GM19239 (cell line): ENCODE measurements at places on chromosomes 16 and 17.
A peak's percentile ranks its signal among the peaks of the same experiment; 100 is the strongest.

- no peak for DNase-seq
These were observed 170.5 kb downstream of the C16orf95 start for GRCh38 chr16:87146676-87147075.

DNA sequence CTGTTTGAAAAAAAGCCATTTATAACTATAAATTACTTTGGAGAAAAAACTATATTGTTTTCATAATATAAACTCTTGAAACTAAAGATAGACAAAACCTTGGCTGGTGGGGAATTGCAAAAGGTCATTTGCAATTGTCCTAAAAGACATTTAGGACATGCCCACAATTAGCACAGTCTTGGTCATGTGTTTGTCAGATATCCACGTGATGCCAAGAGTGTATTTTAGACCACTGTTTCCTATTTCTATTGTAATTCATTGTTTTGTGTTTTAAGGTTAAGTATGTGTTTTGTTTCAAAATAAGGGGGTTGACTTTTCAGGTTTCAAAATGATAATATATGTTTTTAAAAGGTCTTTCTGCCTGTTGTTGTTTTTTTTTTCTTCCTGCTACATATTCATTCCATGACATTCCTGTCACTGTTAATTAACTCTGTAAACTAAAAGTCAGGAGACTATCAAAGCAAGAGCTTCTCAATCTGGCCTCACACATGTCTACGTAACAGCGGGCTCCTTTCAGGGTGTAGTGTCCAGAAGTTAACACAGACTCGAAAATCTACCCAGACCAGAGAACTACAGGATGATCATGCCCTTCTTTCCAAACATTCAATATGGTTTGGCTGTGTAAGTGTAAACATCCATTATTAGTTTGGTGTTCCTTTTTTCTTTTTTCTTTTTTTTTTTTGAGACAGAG, 58.7 kb downstream of the COG7 start:
- DNase-seq: no peak

- DNase-seq: no peak
These were observed 43.8 kb downstream of the C16orf82 start for GRCh38 chr16:27110524-27110896.

- no peak for DNase-seq
These were observed 61.1 kb downstream of the HS3ST3B1 start for GRCh38 chr17:14361945-14362508.

- no peak for DNase-seq
These were observed 50.8 kb downstream of the TOM1L2 start for GRCh38 chr17:17921192-17922069.

DNA sequence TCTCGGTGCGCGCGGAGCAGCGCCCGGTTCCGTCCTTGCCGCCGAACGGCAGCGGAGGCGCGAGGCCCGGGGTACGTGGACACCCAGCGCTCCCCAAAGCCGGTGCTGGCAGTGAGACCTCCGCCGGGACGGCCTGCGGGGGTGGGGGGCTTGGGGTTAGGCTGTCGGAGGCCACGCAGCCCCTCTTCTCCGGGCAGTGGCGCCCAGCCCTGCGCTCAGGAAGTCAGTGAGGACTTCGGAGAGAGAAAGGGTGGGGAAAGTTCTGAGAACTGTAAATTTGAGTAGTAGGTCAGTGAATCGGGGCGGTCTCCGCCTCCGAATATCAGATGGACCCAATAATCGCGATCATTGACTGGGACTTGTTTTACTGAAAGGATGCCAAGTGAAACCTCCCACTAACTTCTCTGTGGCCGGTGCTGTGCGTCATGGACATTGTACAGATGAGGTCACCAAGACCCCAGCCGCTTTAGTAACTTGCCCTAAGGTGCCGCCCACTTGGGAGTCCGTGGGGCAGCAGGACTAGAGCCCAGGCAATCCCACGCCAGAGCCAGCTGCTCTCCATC, 468 bp downstream of the IL4R start:
- DNase-seq: peak; percentile 35

- DNase-seq: no peak
These were observed 401 bp downstream of the ARL16 start for GRCh38 chr17:81683208-81683583.

- DNase-seq: no peak
These were observed 4.4 kb downstream of the CD300E start for GRCh38 chr17:74619077-74619673.

DNA sequence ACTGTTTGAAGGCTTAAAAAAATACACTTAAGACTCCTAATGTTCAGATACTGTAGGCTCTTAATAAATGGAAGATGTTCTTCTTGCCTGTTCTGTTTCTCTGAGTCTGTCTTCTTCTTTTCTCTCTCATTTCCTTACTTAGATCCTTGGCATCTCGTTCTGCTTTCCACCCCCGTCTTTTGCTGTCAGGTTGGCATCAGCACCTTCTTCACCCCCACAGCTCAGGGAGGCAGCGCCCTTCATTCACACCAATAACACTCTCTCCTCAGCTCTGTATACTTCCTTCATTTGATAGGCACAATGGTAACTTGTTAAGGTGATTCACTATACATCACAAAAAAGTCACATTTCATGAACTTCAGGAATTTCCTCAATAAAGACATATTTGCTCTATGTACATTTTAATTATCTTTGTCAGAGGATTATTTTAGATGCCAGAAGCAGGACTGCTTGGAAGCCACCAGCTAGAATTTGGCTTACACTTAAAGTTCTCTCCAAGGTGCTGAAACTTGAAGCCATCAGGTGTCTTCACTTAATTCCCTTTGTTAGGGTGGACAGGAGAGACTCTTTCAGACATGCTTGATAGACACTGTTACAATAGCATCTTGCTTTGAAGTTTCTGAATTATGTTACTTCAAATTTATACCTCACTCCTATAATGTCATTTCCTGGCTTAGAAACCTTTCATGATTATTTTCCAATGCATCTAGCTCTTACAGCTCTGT, 670.1 kb upstream of the C16orf82 start:
- no peak for DNase-seq

GRCh38 chr17:50900383-50900892, 34.3 kb upstream of the TOB1 start:
- DNase-seq: no peak

GRCh38 chr17:80163336-80163735, 6.5 kb upstream of the CARD14 start:
- no peak for DNase-seq

GRCh38 chr16:27152121-27152520, 51.2 kb upstream of the KDM8 start:
- DNase-seq: no peak

- no peak for DNase-seq
These were observed 209.7 kb downstream of the ABCC12 start for GRCh38 chr16:47946092-47946491.

DNA sequence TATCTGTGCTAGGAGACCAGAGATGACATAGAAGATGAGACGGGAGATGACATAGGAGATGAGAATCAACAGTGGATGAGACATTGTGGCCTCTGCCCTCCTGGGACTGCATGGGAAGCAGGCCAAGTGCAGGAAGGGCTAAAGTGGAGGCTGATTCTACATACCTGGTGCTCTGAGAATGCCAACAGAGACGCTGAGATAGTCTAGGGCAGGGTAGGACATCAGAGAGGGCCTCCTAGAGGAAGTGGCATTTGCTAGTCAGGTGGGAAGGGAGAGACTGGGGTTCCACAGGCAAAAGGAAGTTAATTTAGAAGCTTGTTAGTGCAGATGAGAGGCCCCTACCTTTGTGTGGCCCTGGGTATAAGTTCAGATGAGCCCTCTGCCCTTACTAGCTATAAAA, 224.2 kb downstream of the CBLN1 start:
- DNase-seq: no peak

- DNase-seq: no peak
These were observed 8.4 kb downstream of the TXNL4B start for GRCh38 chr16:72085002-72085401.

- DNase-seq: no peak
These were observed 22.9 kb downstream of the C16orf96 start for GRCh38 chr16:4578961-4579530.

GRCh38 chr17:43531082-43531378, 15.1 kb downstream of the ETV4 start:
- no peak for DNase-seq

DNA sequence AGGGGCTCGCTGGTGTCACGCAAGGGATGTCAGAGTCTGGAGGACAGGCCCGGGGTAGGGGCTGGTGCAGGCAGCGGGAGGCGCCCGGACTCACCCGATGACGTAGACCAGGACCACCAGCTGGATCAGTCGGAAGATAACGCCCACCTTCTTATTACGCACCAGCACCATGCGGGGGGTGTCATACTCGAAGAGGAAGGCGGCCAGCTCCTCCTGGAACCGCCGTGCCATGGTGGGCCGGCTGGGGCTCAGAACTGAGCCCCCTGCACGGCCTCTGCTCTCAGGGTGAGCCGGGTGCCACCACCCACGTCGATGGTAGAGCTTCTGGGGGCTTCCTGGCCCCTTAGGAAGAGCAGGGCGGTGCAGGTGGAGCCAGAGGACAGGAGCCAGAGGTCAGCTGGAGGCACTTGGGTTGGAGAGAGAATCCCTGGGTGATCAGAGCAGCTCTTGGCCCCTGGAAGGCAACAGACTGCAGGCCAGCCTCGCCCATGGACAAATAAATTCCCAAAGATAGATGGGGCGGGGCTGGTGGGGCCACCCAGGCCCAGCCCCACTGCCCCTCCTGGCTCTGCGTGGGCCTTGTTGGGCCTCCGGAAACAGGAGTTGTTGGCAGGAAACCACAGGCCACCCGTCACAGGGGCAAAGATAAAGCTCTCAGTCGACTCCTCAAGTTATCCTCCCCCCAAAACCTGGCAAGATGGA, at the start of gene P2RX1:
P2RX1 (minus strand) TSS at position 471 of the 702 bp plus-strand sequence; CDS start at position 231, 240 bp downstream.
- DNase-seq: no peak

DNA sequence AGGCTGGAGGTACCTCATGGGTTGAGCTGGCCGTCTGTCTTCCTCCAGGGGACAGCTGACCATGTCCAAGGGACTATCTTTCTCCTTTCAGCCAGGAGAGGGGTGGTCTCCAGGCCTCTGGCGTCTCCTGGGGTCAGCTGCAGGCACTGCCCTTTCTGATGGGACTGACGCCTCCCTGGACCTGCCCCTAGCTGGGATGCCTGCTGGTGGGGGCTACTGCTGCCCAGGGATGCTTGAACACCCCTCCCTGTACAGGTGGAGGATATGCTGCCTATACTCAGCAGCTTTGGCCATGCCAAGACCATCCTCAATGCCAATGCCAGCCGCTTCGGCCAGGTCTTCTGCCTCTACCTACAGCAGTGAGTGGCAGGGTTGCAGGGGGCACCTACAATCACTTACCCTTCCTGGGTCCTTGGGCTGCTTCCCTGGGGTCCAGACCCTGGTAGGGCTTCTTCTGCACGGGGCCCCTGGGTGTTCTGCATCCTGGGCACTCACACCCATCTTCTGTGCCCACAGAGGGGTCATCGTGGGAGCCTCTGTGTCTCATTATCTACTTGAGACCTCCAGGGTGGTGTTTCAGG, 4.2 kb downstream of the MYO15B start:
- no peak for DNase-seq

DNA sequence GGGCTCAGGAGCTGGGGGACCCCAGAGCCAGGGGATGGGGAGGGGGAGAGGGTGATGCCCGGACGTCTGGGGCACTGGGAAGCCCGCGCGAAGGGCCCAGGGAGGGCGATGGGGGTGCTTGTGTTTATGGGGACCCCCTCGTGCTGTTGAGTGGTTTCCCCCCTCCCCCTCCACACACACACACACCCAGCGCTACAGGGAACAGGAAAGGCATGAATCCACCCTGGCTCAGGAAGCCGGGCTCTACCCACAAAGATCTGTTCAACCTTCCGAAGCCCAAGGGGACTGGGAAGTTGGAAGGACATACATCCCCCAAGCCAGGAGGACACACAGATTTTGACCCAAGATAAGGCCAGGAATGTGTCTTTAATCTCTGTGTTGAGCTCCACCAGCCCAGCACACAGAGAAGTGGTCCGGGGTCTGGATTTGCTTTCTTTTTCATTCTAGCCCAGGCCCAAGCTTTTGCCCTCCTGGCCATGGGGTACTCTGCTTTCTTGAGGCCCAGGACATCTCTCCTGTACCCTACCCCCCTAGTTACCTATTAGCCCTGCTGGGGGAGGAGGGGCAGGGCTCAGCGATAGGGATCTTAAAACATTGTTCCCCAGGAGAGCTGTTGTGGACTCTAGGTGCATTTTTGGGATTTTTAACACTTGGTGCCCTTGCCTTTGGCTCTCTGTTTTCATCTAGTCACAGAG, 1.2 kb downstream of the UBALD2 start:
- no peak for DNase-seq

DNA sequence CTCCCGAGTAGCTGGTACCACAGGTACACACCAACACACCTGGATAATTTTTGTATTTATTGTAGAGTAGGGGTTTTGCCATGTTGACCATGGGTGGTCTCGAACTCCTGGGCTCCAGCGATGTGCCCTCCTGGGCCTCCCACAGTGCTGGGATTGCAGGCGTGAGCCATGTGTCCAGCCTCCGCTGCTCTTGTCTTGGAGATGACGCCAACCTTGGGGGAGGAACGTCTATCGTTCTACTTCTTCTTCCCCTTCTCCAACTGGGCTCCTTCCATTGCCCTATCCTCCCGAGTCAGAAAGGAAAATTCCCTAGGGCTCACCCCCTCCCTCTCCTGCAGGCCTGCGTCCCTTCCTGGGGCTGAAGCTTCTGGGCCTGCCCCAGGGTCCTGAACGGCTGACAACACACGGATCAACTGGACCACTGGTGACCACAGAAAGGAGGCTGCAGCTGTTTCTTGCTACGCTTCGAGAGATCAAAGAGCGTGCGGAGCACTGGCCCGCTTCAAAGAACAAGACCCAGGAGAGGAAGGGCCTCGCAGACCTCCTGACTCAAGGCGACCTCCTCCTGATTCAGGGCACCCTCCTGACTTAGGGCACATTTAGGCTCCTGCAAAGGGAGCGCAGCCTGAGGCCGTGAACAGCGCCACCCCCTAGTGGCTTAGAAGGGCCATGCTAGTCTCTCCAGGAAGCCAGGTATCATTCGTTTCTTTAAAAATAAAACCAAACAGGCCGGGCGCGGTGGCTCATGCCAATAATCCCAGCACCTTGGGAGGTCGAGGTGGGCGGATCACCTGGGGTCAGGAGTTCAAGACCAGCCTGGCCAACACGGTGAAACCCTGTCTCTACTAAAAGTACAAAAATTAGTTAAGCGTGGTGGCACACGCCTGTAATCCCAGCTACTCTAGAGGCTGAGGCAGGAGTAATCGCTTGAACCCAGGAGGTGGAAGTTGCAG, 48.5 kb upstream of the HELZ start:
- DNase-seq: peak; percentile 85

GRCh38 chr17:66900126-66901010, 64.1 kb upstream of the CACNG4 start:
- DNase-seq: no peak

- no peak for DNase-seq
These were observed 96.3 kb downstream of the WWOX start for GRCh38 chr16:78195797-78196196.
